Activated T-cell treated with anti-CD3 and anti-CD28 coated beads for 48 hours (primary cell): ENCODE measurements at places on chromosomes 6 and 20.

DNA sequence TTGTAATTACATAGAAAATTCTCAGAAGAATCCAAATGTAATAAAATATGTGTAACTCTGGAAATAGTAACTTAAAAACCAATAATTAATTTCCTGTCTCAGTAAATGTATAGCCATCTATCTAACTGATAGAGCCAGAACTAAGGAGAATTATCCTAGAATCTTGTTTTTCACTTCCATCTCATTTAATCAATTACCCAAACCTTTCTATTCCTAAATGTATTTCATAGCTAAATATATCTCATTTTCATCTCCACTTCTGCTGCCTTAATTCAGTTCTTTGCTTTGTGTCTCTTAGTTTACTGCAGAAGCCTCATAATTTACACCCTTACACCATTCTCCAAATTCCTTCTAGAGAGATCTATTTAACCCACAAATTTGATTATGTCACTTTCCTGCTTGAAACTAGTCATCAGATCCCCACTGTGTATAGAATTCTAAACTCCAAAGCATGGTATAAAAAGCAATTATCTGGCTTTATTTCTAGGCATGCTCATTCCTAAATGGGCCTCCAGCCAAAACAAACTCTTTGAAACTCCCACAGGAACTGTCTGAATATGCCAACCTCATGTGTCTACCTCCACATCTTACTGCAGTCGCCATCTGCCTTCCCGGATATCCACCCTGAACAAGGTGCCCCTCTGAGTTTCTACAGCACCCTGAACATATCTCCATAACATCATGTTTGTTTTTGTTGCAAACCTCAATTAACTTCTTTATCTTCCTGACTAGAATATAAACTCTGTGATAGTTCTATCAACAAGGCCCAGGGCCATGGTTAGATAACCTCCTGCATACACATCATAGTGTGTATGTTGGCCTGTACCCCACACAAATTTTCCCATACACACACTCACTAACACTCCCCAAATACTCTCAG lies 70.5 kb upstream of the ADTRP start:
- DNase-seq: no peak

GRCh38 chr6:44641344-44642031 lies 254.0 kb downstream of the CDC5L start:
- DNase-seq: no peak

GRCh38 chr6:51105357-51105756 lies 286.7 kb downstream of the TFAP2B start:
- no peak for DNase-seq

GRCh38 chr6:16243055-16243454 lies 4.7 kb downstream of the GMPR start:
- no peak for DNase-seq

DNA sequence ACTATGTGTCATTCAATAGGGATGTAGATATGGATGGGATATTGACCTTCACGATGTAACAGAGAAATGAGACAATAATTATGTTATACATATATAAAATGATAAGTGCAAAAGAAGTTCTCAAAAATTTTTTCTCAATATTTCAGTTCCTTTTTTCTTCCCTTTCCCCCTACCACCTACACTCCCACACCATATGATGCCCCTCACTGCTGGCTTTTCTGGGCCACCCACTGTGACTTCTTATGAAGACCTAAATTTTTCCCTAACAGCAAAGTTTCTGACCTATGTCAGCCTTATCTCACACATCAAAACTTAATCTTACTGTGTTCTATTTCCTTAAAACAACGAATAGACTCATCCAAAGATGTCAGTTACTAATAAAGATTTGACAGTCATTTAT lies 89.9 kb upstream of the MYLIP start:
- DNase-seq: no peak

DNA sequence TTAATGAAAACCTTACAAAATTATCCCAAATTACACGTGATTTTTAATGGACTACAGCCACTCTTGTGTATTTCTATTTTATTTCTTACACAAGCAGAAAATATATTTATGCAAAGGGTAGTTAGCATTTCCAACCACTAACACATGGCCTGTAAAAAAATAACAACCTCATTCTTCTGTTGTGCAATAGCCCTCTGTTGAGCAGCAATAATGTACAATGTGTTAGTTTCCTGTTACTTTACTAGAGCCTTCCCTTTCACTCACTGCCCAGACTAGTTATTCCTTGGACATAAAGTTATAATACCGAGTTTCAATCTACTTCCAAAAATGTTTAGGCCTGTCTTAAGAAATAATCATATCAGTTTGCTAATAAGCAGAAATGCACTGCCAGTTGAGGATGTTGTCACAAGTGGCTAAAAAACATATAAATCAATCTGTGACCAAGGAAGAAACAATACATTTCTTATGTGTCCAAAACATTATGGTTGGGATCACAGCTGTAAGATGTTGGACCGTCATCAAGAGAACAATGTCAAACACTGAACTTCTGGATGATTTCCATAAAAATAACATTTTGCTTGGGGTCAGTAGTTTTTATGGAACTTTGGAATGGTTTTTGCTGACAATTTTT lies 73.6 kb upstream of the RNF146 start:
- DNase-seq: no peak

DNA sequence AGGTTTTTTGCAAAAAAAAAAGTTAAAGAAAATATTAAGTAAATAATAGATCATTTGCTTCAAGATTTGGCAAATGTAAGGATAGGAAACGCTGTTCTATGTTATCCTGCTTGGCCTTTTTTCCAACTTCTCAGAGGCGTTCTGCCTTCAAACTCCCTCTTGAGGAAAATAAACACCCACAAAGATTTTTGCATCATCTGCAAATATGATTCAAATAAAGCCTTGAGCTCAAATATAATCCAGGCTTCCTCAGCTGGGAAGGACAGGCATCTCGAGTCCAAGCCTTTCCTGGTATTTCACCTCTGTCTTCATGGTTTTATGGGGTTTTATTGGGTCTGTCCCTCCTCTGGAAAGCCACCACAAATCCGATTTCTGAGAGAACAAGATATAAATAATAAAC lies 67.7 kb upstream of the PTPN1 start:
- DNase-seq: no peak

GRCh38 chr6:31971279-31971992 lies 502 bp downstream of the DXO start:
- no peak for DNase-seq

DNA sequence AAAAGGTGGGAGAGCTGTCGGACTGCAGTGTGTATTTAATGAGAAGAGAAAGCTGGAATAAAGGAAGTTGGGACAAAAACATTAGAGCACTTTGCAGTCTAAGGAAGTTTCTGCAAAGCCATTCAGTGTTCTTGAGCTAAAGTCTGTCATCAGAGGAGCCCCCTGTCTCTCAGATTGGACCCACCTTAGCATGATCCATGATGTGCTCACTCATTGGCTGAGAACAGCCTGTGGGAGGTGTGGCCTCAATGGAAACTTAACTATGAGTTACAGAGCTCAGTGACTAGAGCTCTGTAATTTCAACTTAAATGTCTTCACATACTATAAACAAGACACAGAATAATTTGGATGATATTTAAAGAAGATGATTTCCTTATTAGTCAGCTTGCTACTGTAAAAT lies 437.0 kb downstream of the BTBD3 start:
- DNase-seq: no peak

GRCh38 chr6:83615025-83615999 lies 93.6 kb downstream of the SNAP91 start:
- DNase-seq: no peak

DNA sequence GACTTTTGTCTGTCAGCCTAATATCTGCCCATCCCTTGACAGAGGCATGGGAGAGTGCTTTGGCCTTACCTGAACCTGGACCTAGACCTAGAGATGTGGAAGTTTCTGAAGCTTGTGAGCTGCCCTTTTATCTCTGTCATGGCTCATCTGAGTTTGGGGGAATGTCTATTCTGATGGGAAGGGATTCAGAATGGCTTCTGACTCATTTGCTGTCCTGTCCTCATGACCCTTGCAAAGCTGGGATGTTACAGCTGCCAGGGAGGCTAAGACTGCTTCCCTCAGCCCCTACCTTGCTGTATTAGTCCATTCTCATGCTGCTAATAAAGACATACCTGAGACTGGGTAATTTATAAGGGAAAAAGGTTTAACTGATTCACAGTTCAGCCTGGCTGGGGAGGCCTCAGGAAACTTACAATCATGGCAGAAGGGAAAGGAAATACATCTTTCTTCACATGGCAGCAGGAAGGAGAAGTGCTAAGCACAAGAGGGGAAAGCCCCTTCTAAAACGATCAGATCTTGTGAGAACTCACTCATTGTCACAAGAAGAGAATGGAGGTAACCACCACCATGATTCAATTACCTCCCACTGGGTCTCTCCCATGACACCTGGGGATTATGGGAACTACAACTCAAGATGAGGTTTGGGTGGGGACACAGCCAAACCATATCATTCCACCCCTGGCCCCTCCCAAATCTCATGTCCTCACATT lies 252.2 kb downstream of the ERMARD start:
- no peak for DNase-seq

DNA sequence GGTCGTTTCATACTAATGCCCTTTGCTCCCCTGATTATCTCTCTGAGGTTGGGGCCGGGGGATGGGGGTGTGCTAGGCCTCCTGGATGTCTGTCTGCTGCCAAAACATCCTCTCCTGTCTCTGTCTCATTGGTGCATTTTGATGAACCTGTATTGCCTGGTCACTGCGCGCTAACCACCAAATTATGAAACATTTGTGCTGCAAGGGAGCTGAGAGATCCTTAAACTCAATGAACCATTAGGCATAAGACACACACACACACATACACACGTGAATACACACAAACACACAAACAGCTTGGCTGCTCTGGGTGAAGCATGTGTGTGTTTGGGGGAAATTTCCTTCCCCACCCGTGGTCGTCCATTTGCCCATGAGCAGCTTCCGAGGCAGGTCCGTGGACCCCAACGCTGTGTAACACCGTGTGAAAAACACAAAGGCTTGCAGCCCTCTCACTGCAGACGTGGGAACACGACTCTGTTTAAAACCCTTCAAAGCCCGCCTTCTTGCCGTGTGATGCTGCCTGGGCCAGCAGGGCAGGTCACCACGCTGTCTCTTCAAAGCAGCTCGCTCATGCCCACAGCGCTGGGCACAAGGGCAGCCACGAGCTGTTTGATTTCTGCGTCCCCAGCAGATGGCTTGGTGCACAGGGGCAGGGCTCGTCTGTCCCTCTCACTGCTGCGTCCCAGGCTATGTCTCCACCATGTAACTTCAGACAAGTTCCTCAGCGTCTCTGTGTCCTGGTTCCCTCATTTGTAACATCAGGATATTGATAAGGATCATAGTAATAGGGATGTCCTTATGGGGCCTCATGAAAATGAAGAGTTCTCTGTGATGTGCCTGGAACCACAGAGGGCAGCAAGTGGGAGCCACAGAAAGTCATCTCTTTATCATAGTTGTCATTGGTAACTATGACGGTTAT lies 96.8 kb downstream of the CDH26 start:
- DNase-seq: no peak

DNA sequence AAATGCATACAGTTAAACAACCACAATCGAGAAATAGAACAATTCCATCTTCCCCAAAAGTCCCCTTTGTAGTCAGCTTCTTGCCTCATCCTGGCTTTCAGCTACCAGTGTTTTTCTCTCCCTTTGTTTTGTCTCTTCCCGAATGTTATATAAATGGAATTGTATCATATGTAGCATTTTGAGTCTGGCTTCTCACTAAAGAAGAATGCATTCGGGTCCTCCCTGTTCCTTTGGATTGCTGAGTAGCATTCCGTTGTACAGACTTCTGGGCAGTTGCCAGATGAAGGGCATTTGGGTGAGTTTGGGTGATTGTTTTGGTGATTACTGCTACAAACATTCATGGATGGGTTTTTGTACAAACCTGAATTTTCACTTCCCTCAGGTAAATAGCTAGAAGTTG lies 27.8 kb downstream of the PRPH2 start:
- no peak for DNase-seq

DNA sequence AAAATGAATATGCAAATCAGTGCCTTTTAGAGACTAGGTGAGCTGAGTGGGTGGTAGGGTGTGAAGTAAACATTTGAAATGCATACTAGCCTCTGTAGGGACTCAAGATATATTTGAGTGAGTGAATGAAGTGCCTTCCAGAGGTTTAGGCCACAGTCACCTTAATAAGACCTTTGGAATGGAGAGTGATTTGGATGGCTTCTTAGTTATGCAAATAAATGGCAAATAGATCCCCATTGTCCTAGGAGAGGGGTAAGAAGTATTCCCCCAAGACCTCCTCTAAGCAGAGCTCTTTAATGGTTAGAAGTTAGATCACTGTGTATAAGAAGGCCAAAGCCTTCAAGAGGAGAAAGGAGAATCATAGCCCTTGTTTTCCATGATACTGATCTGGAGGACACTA lies 47.8 kb upstream of the IMPG1 start:
- DNase-seq: no peak
